ENCODE measurements at places on chromosomes 1 and 21. TPM values are rescaled to one million over a fixed set of nuclear protein-coding genes. Genes with fewer than 3 reads are reported as not detected.
A peak's percentile ranks its signal among the peaks of the same experiment; 100 is the strongest.

GRCh38 chr1:218642033-218642948, 297.2 kb downstream of the TGFB2 start:
- no peak for DNase-seq

DNA sequence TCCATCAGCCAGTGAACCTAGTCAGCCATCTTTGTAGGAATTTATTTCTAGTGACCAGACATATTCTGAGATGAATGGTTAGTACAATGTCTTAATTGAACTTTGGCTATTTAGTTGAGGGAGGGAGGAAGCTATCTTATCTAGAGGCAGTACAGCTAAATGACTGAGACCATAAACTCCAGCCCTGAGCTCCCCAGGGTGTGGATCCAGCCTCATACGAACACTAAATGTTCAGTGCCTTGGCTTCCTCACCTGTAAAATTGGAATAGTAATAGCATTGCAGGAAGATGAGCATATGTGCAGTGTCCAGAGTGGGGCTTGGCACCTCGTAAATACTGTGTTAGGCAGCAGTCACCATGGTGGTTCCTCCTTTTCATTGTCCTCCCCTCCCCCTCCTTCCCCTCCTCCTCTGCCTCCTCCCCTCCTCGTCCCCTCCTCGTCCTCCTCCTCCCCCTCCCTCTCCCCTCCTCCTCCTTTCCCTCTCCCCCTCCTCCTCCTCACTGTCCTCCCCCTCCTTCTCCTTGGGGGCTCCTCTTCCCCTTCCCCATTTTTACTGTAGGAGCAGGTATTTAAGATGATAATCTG, 108.2 kb downstream of the GALNT2 start:
- DNase-seq: no peak

- DNase-seq: no peak
Observed at GRCh38 chr1:93770640-93771039, 89.0 kb upstream of the BCAR3 start.

GRCh38 chr1:200890818-200891773, 3.6 kb upstream of the INAVA start:
- peak; percentile 79 for DNase-seq

GRCh38 chr1:239563681-239564080, 177.3 kb downstream of the CHRM3 start:
- no peak for DNase-seq

DNA sequence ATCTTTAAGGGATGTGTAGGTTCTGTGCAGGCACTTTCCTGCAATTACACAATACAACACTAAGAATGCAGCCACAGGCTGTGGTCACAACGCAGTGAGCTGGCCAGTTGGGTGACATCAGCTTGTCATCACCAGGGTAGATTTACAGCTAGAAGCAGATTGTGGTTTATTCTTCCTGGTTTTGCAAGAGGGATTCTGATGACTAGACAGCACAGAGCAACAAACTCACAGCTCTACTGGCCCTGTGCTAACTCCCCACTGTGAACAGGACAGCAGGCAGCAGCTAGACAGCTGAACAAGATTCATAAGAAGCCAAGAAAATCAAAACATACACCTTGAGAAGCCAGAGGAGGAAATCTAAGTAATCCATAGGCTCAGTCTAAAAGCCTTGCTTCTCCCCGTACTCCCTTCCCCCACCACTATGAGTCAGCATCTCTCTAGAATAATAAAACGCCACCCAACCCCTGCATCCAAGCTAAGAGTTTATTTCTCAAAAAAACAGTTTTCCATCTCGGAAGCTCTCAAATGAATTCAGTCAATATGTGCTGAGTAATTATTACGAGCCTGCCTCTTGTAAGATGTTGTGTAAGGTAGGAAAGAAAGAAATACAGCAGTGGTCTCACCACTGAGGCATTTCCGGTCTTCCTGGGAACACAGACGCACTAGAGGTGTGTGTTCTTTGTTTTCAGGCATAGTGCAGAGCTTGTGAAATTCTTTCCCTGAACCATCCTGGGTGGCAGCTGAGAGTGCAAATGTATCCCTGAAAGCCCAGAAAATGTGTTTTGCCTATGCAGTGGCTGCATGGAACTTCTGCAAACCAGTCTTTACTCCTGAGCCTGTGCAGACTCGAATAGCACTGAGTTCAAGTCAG, 162.8 kb downstream of the NTPCR start:
- DNase-seq: peak; percentile 89

- DNase-seq: no peak
Observed at GRCh38 chr1:7229186-7229585, 443.9 kb downstream of the CAMTA1 start.

DNA sequence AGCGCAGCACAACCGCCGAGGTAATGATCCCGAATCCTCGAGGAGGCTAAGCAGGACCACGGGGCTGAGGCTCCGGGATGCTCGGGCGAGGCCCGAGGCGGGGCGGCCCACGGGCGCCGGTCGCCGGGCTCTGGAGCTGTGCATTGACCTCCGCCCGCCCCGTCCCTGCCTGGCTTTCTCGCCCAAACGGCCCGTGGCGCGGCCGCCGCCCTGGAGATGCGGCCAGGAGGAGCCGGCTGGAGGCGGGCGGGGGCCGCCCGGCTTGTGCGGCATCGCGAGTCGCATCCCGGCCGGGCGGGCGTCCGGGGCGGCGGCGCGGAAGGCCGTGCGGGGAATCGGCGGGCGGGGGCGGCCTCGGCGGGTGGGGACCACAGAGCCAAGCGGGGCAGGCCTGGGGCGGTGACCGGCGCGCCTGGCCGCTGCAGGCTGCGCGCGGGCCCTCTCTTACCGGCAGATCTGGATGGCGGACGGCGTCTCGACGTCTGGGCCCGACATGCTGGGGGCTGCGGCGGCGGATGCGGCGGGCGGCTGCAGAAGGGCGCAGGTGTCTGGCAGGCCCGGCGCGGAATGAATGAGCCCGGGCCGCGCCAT, 663 bp downstream of the ACOT7 start:
- DNase-seq: no peak

DNA sequence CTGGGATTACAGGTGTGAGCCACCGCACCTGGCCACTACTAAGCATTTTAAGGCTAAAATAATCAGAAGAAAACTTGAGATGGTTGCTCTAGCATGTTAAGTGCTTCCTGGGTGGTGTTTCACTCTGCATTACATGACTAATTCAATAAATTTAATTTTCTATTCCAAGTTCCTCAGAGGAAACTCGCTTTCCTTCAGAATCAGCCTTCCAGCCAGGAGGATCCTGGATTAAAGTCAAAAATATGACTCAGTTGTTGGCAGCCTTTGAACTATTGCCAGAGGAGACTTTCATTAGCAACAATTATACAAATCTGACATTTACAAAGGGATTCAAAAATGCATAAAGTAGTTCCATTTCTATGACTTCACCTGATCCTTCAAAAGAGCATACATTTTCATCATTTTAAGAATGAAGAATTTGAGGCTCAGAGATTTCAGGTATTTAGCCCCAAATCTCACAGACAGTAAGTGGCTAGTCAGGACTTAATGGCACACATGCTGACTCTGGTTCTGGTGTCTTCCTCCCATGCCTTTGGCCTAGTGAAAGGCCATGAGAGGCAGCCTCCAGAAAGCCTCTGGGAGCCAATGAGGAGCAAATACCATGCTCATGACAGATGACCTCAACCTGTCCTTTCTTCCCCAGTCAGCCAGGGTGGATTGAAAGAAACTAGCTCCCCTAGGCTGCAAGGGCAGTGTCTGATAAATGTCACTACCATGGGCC, 115.7 kb downstream of the MAP3K21 start:
- DNase-seq: no peak

GRCh38 chr21:37026499-37026898, 20.0 kb downstream of the RIPPLY3 start:
- no peak for DNase-seq

GRCh38 chr1:3618881-3619671, 5.7 kb upstream of the TPRG1L start:
- DNase-seq: no peak

DNA sequence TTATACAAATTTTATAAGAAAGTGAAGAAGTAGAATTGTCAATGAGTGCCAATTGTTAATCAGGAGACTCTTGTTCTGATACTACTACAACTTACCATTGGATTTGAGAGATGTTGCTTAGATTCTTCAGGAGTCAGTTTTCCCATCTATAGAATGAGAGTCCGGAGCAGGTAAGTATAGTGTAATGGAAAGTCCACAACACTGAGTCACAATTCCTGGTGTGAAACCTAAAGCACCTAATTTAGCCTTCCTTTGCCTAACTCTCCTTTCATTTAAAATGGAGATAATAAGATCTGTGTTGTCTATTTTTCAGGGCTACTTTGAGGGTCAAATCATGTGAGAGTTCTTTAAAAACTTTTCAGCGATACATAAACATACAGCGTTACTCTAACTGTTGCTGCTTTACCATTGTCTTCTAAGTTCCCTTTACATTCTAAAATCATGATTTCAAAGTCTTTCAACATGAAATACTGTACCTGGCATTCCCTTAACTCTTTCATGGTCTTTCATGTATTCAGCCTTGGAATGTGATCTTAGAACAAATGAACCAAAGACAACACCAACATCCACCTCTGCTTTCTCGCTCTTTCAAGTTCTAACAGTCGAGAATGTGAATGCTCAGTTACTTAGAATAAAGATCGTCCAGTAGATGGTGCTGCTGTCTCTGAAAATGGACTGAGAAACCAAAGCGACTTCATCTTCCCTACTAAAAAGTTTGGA, 90.9 kb downstream of the SLC30A10 start:
- no peak for DNase-seq

- DNase-seq: no peak
Observed at GRCh38 chr1:67534627-67535065, 104.4 kb upstream of the SERBP1 start.

- DNase-seq: no peak
Observed at GRCh38 chr21:23130308-23130707, 2132.1 kb downstream of the NCAM2 start.

Gene NTMT2
- total RNA-seq: 5.3 TPM

Gene KRTAP26-1
- total RNA-seq: not detected

Gene PCP4
- 5.4 TPM for total RNA-seq

Gene PRR9
- not detected for total RNA-seq

Gene GUCA2B
- not detected for total RNA-seq

Gene TFF3
- total RNA-seq: 3.4 TPM
